ENCODE measurements at places on chromosomes 7 and 10.

DNA sequence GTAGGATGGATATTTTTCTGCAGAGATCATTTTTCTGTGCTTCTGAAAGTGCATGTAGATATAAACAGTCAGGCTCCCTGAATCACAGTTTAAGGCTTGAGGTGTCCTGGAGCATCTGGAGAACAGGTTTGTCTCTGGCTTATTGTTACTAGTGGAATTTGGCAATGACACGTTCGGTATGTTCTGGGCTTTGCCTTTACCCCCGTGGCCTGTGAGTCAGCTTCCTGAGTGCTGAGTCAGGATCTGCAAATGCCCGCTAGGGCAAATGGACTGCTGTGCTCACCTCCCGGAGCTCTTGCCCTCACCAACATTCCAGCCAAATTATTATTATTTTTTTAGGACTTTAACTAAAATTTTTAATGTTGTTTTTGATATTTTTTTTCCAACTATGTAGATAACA is 192.5 kb upstream of the PRSS1 start:
- no peak for DNase-seq

GRCh38 chr10:12980102-12980661 is 21.3 kb downstream of the CCDC3 start:
- no peak for DNase-seq

DNA sequence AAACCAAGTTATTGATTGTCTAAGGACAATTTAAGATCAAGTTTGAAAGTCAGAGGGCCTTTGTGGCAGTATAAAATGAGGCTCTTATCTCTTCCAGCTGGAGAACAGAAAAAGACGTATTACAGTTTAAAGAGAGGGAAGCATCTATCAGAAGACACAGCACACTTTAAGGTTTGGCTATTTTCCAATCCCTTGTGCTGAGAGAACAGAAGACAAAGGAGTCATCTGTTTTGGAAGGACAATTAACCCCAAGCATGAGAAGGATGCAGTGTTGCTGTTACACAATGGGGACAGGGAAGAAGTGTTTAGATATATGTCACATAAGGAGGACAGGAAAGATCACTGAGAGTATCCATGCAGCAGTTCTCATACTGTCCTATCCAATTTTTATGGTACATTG is 1224.2 kb upstream of the SORCS1 start:
- DNase-seq: no peak

- DNase-seq: no peak
These were observed 15.1 kb upstream of the DDIT4 start for GRCh38 chr10:72258617-72259016.

GRCh38 chr10:87538092-87539015 is 33.7 kb downstream of the MINPP1 start:
- no peak for DNase-seq

GRCh38 chr10:118308664-118309063 is 33.5 kb downstream of the FAM204A start:
- no peak for DNase-seq

DNA sequence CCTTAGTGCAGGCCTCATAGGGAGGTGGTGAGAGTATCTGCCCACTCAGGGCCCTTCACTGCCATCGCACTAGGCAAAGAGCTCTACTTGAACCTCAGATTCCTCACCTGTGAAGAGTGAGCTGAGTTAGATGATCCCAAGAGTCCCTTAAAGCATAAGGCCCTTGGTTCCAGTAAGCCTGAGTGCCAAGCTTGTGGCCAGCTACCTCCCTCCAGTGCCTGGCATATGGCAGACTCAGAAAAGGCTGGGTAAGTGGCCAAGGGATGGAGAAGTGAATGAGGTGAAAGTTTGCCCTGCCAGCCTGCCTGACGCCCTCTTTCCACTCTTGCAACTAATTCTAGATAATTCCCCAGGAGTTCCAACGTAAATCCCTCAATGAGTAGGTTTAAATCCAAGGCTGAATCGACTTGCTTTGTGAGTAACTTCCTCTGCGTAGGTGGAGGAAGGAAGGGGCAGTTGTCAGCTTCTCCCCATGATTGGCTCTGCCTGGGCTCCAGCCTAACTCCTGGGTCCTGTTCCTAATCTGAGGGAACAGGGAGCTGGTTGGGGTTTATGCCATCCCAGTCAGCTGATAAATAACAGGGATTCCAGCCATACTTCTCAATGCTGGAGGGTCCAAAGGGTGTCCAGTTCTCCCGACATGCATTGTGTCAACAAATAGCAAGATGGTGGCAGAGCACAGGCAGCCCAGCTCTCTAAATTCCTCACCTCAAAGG is 14.2 kb downstream of the DUSP5 start:
- no peak for DNase-seq

GRCh38 chr10:22442063-22442462 is 96.8 kb downstream of the SPAG6 start:
- DNase-seq: no peak

GRCh38 chr7:77391230-77391629 is 24.9 kb downstream of the GSAP start:
- no peak for DNase-seq

DNA sequence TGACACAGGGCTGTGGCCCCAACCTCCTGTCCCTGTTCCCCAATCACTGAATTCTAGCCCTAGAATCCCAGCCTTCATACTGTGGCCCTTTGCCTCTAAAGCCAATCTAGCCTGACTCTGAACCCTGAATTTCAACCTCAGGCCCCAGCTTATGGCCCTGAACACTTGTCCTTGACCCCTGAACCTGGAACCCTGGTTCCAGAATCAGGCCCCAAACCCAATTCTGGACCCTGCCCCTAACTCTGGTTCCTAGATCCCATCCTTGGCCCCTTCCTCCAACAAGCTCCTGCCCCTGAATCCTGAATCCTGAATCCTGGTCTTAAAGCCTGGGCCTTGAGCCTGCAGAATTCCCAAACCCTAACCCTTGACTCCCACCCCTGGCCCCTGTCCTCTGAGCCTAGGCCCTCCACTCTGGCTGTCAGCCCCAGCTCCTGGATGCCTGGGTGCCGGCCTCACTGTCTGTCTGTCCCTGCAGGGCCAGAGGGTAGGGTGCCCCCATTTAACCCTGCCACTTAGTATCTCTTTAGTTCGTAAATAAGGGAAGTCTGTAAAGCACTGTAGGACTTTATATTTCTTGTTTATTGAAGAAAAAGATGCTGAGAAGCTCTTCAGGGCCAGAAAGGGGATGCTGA is 1.3 kb downstream of the INPP5A start:
- DNase-seq: no peak

- DNase-seq: no peak
These were observed 43.8 kb upstream of the SEMA3D start for GRCh38 chr7:85230623-85231022.

DNA sequence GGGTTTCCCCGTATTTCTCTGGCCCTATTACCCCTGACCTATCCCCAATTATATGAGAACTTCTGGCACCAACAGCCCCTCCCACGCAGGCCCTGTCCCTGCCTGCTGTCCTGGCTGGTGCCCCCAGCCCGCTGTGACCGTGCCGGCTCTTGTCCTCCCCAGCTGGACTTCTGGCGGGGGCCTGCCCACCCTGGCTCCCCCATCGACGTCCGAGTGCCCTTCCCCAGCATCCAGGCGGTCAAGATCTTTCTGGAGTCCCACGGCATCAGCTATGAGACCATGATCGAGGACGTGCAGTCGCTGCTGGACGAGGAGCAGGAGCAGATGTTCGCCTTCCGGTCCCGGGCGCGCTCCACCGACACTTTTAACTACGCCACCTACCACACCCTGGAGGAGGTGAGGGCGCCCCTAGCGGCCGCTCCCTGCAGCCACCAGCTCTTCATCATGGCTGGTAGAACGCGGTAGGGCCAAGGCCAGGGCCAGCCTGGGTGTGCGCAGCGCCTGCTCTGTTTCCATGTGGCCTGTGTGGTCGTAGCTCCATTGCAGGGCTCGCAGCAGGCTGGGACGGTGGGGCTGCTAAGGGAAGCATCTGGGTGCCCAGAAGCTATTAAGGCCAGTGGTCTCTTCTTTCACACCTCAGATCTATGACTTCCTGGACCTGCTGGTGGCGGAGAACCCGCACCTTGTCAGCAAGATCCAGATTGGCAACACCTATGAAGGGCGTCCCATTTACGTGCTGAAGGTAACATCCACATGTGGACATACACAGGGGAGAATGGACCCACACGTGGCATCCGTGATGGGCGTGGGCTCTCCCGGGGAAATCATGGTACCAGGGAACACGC is 1.4 kb downstream of the CPA1 start:
- DNase-seq: no peak

GRCh38 chr10:87818505-87819288 is 671 bp upstream of the ATAD1 start:
- DNase-seq: peak; percentile 55

DNA sequence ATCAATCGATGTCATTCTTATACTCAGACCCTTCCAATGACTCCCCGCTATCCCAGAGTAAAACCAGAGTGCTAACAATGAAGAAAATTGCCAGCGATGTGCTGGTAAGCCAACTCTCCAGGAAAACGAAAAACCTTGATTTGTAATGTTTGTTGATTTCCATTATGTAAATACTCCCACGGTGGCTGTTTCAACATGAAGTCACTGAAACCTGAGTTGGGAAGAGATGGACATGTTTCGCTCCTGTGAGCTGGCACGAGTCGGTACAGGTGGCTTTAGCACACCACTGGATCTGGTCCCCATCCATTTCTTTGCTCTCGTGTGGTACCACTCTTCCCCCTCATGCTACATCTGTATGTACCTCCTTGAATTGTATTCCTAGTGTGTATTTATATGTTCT is 52.9 kb downstream of the AP3M1 start:
- no peak for DNase-seq

DNA sequence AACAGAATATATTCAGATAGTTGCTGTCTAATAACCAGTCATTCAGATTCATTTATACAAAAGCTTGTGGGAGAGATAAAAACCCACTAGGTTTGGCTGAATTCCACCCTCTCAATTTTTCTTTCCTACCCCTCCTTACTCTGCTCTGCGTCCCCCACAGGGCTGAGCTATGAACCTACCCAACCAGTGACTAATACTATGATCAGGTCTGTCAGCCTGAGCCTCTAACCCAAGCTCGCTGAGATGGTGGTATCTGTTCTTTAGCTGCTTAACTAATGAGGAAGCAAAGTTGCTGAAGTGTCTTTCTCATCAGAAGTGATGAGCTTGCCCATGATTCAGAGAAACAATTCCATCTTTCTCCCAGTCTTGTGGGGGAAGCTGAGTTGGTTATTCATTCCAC is 248.7 kb upstream of the GPR26 start:
- no peak for DNase-seq

DNA sequence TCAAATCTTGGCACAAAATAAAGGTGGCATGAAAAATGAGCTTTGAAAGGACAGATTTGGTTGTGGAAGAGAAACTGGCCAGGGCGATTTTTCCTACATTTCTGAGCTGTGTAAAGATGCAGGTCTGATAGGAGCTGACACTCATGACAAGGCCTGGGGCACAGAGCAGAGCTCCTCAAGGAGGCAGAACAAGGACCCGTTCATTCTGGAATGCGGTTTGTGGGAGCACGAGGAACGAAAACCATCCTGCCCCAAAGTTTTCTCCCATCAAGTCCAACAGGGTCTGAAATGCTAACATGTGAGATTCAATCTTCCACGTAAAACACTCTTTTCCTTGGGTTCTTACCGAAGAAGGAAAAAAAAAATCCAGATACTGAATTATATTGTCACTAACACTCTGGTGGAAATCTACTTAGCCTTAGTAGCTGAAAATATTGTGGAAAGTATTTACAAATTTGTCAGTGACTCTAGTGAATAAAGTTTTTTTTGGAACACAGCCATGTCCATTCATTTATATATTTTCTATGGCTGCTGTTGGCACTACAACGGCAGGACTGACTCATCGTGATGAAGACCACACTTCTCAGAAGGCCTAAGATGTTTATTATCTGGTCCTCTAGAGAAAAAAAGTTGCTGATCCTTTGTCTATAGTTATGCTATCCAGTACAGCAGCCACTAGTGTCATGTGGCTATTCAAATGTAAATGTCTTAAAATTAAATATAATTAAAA is 215.7 kb downstream of the BAMBI start:
- no peak for DNase-seq

DNA sequence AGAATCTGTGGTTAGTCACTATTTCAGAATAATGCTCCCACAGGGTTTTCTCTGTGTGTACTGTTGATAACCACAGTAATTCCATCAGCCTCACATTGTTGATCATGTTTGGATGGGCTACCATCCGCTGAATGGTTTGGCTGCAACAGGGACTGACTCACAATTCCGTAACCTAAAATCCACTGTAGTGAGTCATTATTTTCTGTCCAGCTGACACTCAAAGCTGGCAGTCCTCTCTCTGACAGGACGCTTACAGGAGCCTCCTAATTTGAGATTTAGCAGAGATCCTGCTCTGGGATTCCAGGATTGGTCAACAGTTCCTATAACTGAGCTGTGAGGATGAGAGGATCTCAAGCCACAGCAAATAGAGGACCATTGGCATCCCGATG is 32.7 kb downstream of the VWA2 start:
- DNase-seq: no peak

- DNase-seq: no peak
These were observed 141.5 kb upstream of the EEPD1 start for GRCh38 chr7:36011588-36011965.

GRCh38 chr7:75727881-75728593 is 10.7 kb downstream of the HIP1 start:
- DNase-seq: no peak

DNA sequence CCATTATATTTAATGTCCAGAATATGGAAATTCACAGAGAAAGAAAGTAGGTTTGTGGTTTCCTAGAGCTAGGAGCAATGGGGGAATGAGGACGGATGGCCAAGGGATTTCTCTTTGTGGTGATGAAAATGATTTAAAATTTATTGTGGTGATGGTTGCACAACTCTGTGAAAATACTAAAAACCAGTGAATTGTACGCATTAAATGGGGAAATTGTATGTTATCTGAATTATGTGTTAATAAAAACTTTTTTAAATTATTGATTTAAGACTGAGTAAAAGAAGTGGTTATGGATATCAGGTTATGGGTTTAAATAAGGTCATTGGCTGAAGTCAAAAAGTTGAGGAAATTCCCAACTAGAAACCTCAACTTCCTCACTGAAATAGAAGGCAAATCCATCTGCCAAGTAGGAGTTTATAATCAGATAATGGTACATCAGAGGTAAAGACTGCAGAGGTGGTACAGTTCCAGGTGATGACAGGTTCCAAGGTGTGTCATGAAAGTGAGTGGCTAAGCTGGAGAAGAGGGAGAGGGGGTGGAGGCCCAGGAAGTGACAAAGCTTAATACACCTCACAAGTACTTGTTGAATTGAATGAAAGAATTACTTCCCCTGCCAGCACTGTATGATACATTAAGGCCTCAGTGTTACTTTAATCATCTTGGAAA is 68.9 kb upstream of the CCDC71L start:
- no peak for DNase-seq

Data from stimulated activated CD8-positive, alpha-beta memory T cell treated with anti-CD3 and anti-CD28 coated beads, Interleukin-15, amount 100 ng/mL, for 4 hours (primary cell).